ENCODE measurements at places on chromosomes 1 and 21. TPM values are rescaled to one million over a fixed set of nuclear protein-coding genes. Genes with fewer than 3 reads are reported as not detected.
A peak's percentile ranks its signal among the peaks of the same experiment; 100 is the strongest.

WDR26 gene
- total RNA-seq = 75.3 TPM

NHLH2 gene
- total RNA-seq = not detected

C4BPA gene
- total RNA-seq = not detected

FAM177B gene
- total RNA-seq = 3.5 TPM

- no peak for DNase-seq
- no peaks in the 10 kb centered on the region for H3K27me3 ChIP-seq
- peaks cover 78% of the 10 kb centered on the region for H3K36me3 ChIP-seq
- no peaks in the 10 kb centered on the region for H3K4me1 ChIP-seq
Measured at GRCh38 chr21:39232861-39233291, 49.6 kb upstream of the PSMG1 start.

- peak overlapping the region; percentile 84 for H3K27ac ChIP-seq
- H3K4me1 ChIP-seq = peaks cover 57% of the 10 kb centered on the region
- H3K36me3 ChIP-seq = no peaks in the 10 kb centered on the region
- H3K4me3 ChIP-seq = peak overlapping the region; percentile 57
Measured at GRCh38 chr1:59272507-59272906, 24.4 kb upstream of the FGGY start.

GRCh38 chr1:160755911-160756848 is 17.1 kb downstream of the SLAMF7 start:
- peak overlapping the region; percentile 55 for H3K27ac ChIP-seq
- H3K4me1 ChIP-seq = peaks cover 25% of the 10 kb centered on the region
- no peak for DNase-seq
- H3K27me3 ChIP-seq = no peaks in the 10 kb centered on the region
- peaks cover 31% of the 10 kb centered on the region for H3K36me3 ChIP-seq

GRCh38 chr1:116382857-116383483 is 9.9 kb downstream of the ATP1A1 start:
- peaks cover 48% of the 10 kb centered on the region for H3K36me3 ChIP-seq
- no peaks in the 10 kb centered on the region for H3K27me3 ChIP-seq
- peaks cover 44% of the 10 kb centered on the region for H3K4me1 ChIP-seq
- no peak for DNase-seq
- no peak overlapping the region for H3K4me3 ChIP-seq

DNA sequence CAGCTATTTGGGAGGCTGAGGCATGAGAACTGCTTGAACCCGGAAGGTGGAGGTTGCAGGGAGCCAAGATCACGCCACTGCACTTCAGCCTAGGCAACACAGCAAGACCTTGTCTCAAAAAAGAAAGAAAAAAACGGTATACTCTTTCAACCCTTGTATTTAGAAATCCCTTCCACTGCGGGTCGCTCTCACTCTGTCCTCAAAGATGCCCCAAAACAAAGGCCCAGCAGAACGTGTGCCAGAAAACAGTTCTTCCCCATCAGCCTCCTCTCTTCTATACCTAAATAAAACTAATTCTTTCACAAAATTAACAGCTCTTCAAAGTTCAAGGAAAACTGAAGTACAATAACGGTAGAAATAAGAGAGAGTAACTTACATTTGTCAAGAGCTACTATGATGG is 13.2 kb downstream of the SETD4 start:
- H3K4me1 ChIP-seq = no peaks in the 10 kb centered on the region
- H3K27ac ChIP-seq = no peak overlapping the region
- no peak for DNase-seq
- no peaks in the 10 kb centered on the region for H3K27me3 ChIP-seq
- H3K4me3 ChIP-seq = no peak overlapping the region
- H3K36me3 ChIP-seq = peaks cover 78% of the 10 kb centered on the region

GRCh38 chr21:20720623-20721022 is 277.6 kb upstream of the NCAM2 start:
- no peaks in the 10 kb centered on the region for H3K4me1 ChIP-seq
- DNase-seq = no peak
- no peak overlapping the region for H3K4me3 ChIP-seq
- no peaks in the 10 kb centered on the region for H3K36me3 ChIP-seq
